Effector memory CD8-positive, alpha-beta T cell (primary cell): ENCODE measurements at places on chromosomes 6 and 20.

GRCh38 chr6:13427801-13428582 lies 59.4 kb downstream of the GFOD1 start:
- peak; percentile 76 for DNase-seq

- DNase-seq: no peak
Observed at GRCh38 chr6:107266563-107266962, 151.2 kb upstream of the BEND3 start.

DNA sequence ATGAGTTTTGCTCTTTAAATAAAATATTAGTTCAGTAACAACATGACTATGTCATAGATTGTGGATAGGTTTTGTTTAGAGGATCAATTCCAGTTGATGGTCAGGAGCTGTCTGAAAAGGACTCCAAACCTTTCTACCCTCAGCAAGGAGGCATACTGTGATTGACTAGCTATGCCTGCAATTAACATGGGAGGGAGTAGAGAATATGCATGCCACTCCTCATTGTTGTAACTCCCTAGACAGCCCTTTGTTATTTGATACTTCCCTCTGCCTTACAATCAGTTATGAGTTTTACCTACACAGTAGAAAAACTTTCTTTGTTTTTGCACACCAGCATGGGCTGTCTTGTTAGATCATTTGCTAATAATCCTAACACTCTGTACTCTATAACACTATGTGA lies 1418.5 kb downstream of the KHDRBS2 start:
- no peak for DNase-seq

DNA sequence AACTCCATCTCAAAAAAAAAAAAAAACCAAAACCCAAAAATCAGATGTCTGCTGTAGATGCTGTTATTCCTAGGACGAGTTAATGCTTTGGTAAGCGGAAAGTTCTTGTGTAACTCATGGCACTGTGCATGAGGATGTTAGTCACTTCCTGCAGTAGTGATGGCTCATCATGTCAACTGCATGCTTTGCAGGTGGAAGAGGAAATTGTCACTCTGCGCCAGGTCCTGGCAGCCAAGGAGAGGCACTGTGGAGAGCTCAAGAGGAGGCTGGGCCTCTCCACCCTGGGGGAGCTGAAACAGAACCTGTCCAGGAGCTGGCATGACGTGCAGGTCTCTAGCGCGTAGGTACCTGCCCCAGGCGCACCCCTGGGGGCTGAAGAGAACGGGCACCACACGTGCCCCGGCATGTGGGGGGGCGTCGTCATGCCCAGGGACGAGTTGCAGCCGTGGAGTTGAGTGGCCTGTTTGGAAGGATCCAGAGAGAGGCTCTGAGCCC lies 8.5 kb downstream of the TPD52L2 start:
- DNase-seq: no peak

DNA sequence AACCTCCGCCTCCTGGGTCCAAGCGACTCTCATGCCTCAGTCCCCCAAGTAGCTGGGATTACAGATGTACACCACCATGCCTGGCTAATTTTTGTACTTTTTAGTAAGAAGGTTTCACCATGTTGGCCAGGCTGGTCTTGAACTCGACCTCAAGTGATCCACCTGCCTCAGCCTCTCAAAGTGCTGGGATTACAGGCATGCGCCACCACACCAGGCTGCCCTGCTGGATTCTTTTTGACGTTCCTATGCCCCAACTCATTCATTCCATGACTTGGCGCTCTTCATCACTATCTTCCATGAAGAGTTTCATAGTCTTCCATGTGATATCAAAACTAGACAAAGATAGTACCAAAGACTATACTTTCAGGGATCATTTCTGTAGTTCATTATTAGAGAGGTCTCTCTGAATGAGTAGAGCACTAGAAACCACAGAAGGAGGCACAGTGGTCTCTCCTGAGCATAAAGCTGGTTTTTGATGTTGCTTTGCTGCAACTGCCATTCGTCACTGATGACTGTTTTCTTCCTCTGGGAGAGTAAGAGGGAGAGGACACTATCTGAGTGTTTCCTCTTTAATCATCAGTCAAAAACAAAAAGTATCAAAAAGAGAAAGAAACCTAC lies 23.5 kb downstream of the DNAAF9 start:
- no peak for DNase-seq

GRCh38 chr20:22924949-22925612 lies 110.0 kb upstream of the SSTR4 start:
- DNase-seq: no peak

DNA sequence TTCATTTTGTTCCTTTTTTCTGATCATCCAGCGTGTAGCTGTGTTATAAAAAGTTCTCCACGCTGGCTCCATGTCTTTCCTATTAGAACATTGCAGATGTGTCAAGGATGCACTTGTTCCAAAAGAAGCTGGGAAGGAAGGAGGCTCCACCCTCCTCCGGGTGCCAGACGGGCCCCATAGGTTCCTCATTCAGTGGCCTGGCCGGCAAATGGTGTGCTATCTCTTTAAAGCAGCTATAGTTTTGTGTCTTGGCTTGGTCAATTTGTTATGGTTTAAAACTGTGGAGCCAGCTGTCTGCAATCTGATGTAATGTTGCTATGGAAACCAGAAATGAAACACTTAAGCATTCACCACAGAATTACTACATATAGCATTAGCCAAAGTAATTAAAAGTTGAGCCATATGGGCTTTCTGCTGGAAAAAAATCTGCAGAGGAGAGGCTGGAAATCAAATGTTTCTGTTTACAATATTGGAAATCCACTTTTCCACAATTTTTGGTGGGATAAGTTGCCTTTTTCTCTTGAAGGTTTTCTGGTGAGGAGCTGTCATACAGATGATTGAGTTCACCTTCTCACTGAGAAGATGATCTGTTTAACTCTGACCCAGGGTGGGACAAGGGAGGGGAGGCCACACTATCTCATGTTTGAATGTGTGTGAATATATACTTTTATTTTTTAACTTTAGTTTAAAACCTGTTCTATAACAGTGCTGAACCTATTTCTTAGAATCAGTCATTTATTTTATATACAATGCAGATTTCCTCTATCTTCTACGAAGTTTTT lies 167.4 kb downstream of the SASH1 start:
- no peak for DNase-seq
